NCI-H1105 treated with DMSO at 0.1 percent for 48 hours (cell line): ENCODE measurements at places on chromosomes 1 and 21.

- DNase-seq: no peak
Observed at GRCh38 chr1:101130673-101131072, 105.1 kb upstream of the DPH5 start.

DNA sequence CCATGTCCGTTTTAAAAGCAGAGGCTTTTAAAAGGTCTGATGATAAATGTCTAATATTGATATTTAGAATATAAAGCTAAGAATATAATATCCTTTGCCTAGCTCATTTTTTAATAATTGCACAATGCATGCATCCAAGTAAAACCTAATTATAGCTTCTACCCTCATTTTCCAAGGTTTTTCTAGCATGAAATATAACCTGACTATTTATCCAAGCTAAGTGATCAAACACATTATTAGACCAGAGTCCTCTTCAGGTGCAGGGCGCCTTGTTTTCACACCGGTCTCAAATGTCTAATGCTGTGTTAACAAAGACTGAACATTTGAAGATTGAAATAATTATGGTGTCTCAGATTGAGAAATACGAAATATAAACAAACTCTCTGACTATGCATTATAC is 648.9 kb upstream of the CXADR start:
- DNase-seq: peak; percentile 95

DNA sequence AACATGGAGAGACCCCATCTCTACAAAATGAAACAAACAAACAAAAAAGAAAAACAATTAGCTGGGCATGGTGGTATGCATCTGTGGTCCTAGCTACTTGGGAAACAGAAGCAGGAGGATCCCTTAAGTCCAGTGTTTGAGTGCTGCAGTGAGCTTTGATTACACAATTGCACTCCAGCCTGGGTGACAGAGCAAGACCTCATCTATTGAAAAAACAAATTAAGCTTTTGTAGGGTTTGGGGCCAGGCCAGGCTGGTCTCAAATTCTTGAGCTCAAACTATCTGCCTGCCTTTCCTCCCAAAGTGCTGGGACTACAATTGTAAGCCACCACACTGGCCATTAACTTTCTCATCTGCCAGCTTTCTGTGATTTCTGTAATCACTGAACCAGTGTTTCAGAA is 27.2 kb downstream of the NIPAL3 start:
- DNase-seq: no peak

- peak; percentile 64 for DNase-seq
Observed at GRCh38 chr1:151377150-151377884, 4.8 kb upstream of the SELENBP1 start.

DNA sequence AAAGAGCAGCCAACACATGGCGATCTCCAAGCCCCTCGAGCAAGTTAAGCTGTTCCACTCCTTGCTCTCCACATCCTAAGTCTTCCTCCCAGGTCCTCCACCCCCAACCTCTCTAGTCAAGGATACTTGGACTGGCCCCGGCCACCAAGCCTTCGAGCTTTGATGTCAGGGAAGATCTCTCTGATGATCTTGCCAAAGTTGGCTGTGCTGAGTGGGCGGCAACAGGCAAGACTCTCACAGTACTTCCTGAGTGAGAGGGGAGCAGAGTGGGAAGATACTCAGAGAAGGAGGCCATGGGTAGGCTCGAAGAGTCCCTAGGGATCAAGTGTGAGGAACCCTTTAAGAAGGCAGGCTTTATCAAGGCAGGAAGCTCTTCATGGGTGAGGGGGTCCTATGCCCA is 2.8 kb downstream of the RFX5 start:
- no peak for DNase-seq

DNA sequence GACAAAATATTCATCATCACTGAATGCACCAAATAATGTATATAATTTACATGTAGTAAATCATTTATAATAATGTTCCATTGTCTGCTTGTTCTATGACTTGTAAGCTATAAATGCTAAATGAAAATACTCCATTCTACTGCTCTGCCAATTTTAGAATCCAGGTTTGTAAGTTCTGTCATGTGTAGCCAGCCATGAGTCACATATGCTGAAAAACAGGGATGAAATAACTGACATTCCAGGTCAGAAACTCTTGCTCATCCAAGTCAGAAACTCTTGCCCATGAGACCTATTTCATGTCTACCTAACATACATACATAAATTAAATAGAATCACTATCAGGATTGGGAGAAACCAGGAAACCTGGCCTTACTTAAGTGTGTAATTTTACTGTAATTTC is 95.6 kb downstream of the ASH1L start:
- DNase-seq: no peak

- no peak for DNase-seq
Observed at GRCh38 chr1:232553050-232553754, 76.7 kb downstream of the SIPA1L2 start.

DNA sequence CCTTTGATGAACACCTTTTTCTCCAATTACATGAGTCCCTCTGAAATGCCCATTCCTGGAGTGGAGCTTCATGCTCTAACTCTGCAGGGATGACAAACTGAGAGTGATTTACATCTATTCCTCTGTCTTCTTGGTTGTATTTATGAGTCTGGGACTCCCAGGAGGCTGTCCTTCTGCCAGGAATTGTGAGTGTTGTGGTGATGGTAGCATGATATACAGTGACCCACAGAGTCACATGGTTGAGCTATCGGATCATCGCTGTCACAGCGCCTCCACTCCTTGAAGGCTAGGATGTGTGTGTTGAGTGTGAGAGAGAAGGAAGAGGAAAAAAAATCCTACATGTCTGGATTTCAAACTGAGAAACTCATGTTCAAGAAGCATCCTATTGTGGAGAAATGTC is 163.4 kb upstream of the CACNA1E start:
- DNase-seq: no peak

- no peak for DNase-seq
Observed at GRCh38 chr1:156845055-156845952, 13.6 kb downstream of the INSRR start.

DNA sequence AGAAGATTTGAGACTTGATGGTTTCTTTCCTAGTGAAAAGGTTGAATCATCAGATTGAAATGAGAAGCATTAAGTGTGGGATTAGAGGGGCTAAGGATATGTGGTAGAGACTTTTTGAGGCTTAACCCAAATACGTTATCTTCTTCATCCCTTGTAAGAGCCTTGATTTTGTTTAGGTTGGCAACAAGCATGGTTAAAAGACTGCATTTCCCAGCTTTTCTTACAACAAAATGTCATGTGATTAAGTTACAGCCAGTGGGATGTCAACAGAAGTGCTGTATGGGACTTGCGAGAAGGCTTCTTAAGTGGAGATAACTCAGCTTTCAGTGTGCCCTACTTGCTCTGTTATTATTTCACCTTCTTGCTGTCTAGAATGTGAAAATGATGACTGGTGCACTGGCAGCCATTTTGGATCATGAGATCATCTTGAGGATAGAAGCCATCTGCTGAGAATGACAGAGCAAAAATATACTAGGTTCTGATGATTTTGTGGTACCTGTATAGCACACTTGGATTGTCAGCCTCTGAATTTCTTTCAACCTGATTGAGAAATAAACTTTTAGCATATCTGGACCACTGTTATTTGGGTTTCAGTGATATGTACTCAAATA is 41.3 kb upstream of the GNG12 start:
- DNase-seq: no peak

- no peak for DNase-seq
Observed at GRCh38 chr1:154353966-154354365, 28.6 kb downstream of the ATP8B2 start.

DNA sequence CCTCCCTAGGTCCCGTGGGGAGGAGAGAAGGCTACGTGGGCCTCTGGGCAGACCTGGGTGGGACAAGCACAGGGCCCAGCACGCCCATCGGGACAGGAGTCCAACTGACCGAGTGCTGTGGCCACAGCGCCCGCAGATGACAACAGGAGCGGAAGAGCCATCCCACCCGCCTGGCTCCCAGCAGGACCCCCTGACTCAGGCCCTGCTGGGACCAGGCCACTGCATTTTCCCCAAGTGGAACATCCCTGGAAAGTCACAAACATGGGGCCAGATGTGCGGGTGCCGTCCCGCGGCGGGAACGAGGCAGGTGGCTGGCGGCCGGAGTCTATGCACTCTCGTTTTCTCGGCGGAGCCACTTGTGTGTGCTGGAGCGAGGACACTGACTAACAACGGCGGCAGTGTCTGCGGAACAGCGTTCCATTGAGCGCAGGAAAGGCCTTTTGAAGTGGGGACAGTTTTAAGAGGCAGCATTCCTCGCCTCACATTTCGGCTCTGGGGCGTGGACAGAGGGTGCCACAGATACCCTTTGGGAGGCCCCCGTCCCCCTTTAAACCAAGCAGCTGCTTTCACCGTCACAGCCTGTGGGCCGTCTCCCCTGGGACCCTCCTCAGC is 93.7 kb upstream of the ARHGEF16 start:
- DNase-seq: no peak

GRCh38 chr1:181089676-181090544 is 1.4 kb downstream of the IER5 start:
- DNase-seq: peak; percentile 57

DNA sequence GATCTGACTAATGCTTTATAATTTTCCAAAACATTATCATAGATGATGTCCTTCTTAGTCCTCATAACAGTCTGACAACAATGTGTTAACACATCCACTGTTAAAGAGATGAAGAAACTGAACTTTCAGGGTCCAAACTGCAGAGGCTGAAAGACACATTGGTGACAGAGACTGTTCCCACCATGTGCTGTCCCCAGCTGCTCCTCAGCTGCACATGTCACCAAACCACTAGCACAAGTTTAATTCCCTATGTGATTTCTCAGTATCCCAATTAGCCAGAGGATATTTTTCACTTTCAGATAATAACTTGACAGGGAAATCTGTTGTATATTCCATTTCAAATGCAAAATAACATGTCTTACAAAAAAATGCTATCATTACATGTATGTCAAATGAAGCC is 24.6 kb downstream of the LAMC2 start:
- no peak for DNase-seq

DNA sequence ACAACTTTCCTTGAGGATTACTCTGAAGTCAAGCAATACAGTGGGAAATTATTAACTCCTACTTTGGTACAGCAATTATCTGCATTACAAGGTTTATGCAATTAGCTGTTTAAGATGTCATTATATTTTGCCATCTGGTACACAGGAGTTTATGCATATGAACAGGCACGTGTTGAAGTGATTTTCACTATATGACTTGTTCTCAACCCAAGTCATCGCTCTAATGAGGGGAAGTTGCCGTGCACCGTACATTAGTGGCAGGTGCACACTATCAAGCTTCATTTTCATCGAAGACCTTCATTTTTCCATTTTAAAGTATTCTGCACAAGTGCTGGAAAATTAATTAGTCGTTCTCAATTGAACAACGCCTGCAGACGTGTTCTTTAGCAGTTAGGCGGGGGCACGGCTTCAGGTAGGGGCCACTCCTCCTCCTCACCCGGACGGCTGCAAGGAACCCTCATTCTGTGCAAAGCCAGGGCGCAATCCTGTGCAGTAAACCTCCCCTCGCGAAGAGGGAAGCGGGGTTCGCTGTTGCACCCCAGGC is 39.8 kb upstream of the NFIA start:
- peak; percentile 91 for DNase-seq

DNA sequence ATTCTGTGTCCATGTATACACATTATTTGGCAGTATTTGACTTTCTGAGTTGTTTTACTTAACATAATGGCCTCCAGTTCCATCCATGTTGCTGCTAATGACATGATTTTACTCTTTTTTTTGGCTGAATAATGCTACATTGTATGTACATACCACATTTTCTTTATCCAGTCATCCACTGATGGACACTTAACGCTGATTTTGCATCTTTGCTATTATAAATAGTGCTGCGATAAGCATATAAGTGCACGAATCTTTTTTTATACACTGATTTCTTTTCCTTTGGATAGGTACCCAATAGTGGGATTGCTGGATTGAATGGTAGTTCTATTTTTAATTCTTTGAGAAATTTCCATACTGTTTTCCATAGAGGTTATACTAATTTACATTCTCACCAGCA is 255.5 kb downstream of the GPR52 start:
- no peak for DNase-seq

- DNase-seq: peak; percentile 18
Observed at GRCh38 chr1:237012788-237013383, 8.6 kb upstream of the MT1HL1 start.

GRCh38 chr1:2890221-2890850 is 88.8 kb upstream of the TTC34 start:
- no peak for DNase-seq

DNA sequence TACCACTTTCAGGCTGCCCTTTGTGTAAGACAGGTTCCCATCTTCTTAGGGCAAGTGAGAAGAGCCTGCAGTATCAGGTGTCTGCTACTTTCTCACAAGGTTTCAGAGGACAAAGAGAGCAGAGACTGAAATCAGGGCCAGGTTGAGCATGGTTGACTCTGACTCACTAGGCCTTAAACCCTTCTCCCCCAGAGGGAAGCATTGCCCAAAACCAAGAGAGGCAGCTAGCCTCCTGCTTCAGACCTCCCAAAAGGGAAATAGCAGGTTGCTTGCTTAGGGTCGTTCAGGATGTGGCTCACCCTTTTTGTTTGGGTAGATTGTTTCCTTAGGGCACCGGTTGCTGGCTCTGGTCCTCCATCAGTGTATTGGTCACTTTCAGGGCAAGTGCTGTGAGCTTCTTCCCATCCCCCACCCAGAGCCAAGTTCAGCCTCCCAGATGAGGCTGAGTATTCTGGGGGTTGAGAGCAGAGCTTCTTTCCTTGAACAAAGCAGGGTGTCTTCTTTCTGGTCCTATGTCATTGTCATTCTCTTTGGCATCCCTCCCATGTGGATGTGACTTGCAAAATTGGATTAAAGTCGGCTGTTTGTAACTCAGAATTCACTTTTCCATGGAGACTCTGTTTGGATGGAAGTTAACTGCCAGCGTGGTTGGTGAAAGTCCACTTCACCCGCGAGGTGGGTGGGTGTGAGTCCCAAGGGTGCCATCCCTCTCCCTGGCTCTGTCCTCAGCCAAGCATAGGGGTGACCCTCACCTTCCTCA is 55.5 kb upstream of the GALNT2 start:
- no peak for DNase-seq

GRCh38 chr1:229714964-229715603 is 89.0 kb downstream of the URB2 start:
- no peak for DNase-seq

GRCh38 chr1:70220015-70220414 is 1.2 kb upstream of the SRSF11 start:
- no peak for DNase-seq

- no peak for DNase-seq
Observed at GRCh38 chr1:90723590-90724108, 6.5 kb upstream of the BARHL2 start.

- DNase-seq: no peak
Observed at GRCh38 chr1:107896936-107897335, 68.0 kb downstream of the VAV3 start.

DNA sequence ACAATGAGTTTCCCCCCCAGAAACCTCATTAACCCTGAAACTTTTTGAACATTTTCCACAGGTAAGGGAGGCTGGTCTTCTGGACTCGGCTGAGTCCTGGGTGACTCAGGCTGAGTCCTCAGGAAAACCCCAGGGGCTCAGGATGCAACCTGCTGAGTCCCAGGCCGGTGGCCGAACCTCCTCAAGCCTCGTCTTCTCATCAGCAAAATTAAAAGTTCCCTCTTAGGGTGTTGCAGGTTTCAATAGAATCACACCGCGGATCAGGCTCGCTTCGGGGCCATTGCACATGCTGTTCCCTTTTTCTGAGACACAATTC is 35.0 kb upstream of the GRHL3 start:
- DNase-seq: no peak
